Activated CD8-positive, alpha-beta memory T cell treated with anti-CD3 and anti-CD28 coated beads, Interleukin-2, amount 10 ng/mL, durations not matched to agents 7 days and 5 days (primary cell): ENCODE measurements at places on chromosomes 1 and 21. TPM values are rescaled to one million over a fixed set of nuclear protein-coding genes. Genes with fewer than 3 reads are reported as not detected.

ACOT7 gene
- total RNA-seq = 81.3 TPM

PPM1J gene
- total RNA-seq = not detected

CHRM3 gene
- not detected for total RNA-seq

FCRL6 gene
- total RNA-seq = 0.61 TPM

LIN28A gene
- total RNA-seq = not detected

AMY1C gene
- total RNA-seq = not detected

BMP8B gene
- 0.61 TPM for total RNA-seq

FCRL2 gene
- not detected for total RNA-seq

EFCAB7 gene
- total RNA-seq = 6.3 TPM

SHE gene
- not detected for total RNA-seq

NLRP3 gene
- 0.33 TPM for total RNA-seq

AGO3 gene
- total RNA-seq = 33.1 TPM

PROK1 gene
- not detected for total RNA-seq

RASAL2 gene
- not detected for total RNA-seq

NPHS2 gene
- total RNA-seq = not detected

PLEKHA6 gene
- 0.29 TPM for total RNA-seq

TCEA3 gene
- 1.3 TPM for total RNA-seq

VWA5B1 gene
- not detected for total RNA-seq

PALMD gene
- total RNA-seq = not detected

NAXE gene
- total RNA-seq = 66.6 TPM

IFNLR1 gene
- total RNA-seq = 6.8 TPM

MARK1 gene
- total RNA-seq = not detected

CCDC17 gene
- total RNA-seq = 2.5 TPM

KCNE2 gene
- total RNA-seq = not detected

FAM110D gene
- not detected for total RNA-seq

TPTE gene
- total RNA-seq = not detected

OXCT2 gene
- total RNA-seq = 1.0 TPM

PRR9 gene
- not detected for total RNA-seq

CNR2 gene
- total RNA-seq = 0.14 TPM

GJA8 gene
- total RNA-seq = not detected

GRHL3 gene
- not detected for total RNA-seq

OR2T35 gene
- not detected for total RNA-seq

OPRD1 gene
- not detected for total RNA-seq

PAPPA2 gene
- 0.38 TPM for total RNA-seq

UBL4B gene
- not detected for total RNA-seq

NUCKS1 gene
- total RNA-seq = 179 TPM

ZNF683 gene
- total RNA-seq = 26.3 TPM

NMNAT2 gene
- total RNA-seq = not detected

GIPC2 gene
- 0.38 TPM for total RNA-seq

SLC9C2 gene
- total RNA-seq = not detected

HSD3B1 gene
- total RNA-seq = not detected
